ENCODE measurements at places on chromosomes 1 and 21.

GRCh38 chr1:12005488-12006166, 13.7 kb upstream of the MIIP start:
- DNase-seq, result no peak

DNA sequence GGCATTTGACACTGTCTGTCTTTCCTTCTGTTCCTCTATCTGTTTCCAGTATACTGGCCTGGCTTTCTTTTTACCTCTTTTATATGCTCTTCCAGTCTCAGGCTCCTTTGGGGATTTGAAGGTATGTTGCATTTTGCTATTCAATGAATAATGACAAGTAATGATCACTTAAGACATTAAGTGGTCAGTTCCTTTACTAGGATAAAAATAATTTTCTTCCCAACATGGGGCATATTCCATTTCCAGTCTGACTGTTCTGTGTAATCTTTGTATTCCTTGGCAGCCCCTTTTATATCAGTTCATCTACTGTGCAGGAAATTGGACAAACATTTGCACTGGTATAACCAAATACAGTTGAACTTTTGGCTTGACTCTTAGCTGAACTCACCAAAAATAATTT, 15.6 kb downstream of the METTL18 start:
- no peak for DNase-seq

- DNase-seq, result no peak
Measured at GRCh38 chr1:25217015-25217414, 15.3 kb downstream of the SYF2 start.

GRCh38 chr1:91885213-91885715, 687 bp downstream of the TGFBR3 start:
- DNase-seq, result no peak

GRCh38 chr1:160811147-160811546, 15.2 kb downstream of the LY9 start:
- no peak for DNase-seq

DNA sequence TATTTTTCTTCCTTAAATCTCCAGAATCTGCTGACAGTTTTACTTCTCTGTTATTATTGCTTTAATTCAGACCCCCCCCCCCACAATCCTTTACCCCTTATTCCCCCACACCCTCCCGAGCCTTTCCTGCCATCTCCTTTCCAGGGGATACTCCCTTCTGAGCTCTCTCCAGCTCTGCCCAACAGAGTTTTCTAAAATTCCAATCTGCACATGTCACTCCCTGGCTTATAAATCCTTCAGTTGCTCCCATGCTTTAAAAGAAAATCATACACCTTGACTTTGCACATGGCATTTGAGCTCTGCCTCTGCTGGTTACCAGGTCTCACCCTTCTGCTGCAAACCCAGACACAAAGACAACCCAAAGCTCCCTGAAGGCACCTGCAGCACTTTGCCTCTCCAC, 11.7 kb upstream of the EPS8L3 start:
- DNase-seq, result no peak

GRCh38 chr21:28604946-28605537, 387.6 kb downstream of the LTN1 start:
- no peak for DNase-seq

GRCh38 chr21:34775793-34776192, 107.0 kb downstream of the CLIC6 start:
- no peak for DNase-seq

DNA sequence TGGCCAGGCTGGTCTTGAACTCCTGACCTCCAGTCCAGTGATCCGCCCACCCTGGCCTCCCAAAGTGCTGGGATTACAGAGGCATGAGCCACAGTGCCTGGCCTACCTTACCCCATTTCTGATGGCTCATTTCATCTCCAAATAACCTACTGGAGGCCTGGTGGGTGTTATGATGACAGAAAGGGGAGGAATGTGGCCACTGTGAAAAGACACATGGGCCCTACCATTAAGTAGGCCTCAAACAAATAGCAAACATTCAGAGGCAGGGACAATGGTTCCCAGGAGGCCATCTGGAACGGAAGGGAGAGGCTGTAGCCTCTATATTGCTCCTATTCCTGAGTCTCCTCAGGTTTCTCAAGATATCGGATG, 932 bp upstream of the FCRLA start:
- no peak for DNase-seq
